CD14-positive monocyte (primary cell): ENCODE measurements at places on chromosomes 13 and 19.
A peak's percentile ranks its signal among the peaks of the same experiment; 100 is the strongest.

GRCh38 chr13:79538757-79539156 is 57.8 kb downstream of the NDFIP2 start:
- DNase-seq: no peak

DNA sequence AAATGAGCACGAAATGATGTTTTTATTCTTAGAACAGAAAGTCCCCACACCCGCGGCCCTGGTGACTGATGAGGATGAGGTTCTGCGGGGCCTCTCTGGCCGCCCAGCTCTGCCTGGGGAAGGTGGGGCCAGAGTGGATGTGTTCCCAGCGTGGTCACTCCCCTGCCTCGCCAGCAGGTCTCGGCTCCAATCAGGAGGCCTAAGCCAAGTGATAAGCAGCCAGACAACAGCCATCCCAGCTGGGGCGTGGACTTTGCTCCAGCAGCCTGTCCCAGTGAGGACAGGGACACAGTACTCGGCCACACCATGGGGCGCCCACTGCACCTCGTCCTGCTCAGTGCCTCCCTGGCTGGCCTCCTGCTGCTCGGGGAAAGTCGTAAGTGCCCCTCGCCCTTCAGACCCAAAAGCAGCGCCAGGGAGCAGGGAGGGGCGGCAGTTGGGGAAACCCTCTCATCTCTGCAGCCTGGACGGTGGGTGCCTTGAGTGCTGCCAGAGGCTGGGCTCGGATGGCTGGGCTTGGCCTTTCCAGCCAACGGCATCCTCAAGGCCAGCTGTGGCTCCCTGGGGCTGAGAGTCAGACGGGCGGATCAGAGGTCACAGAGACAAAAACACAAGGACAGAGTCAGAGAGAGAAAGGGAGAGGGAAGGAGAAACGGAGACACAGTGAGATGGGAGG is at the start of gene F10:
F10 (plus strand) TSS at position 250 of the 676 bp plus-strand sequence; CDS start at position 307, 57 bp downstream.
- no peak for DNase-seq

GRCh38 chr19:45781214-45782161 is 802 bp downstream of the DMPK start:
- no peak for DNase-seq

DNA sequence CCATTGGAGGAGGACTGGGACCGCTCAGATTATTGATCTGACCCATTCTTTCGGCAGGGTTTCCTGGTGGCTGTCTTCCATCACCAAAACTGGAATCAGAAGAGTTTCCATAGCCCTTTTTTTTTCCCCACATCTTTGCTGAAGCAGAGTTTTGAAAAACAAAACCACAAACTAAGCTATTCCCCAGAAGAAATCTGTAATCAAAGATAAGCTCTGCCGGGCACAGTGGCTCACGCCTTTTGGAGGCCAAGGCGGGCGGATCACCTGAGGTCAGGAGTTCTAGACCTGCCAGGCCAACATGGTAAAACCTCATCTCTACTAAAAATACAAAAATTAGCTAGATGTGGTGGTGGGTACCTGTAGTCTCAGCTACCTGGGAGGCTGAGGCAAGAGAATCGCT is 4.2 kb upstream of the ICAM1 start:
- no peak for DNase-seq

DNA sequence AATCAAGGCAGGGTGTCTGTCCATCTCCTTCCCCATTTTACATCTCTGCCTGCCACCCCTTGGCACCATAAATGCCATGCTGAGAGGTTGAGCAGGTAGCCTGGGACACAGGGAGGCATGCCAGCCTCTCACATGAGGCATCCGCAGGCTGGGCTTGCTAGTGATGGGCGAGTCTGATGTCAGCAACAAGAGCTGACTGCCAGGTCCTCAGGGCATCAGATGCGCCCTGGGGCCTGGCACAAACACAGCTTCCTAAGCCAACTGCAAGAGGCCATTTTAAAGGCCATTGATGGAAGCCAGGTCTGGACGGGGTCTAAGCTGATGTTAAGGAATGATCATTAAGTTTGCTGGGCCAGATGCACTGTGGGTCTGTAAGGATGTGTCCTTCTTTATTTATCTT is 34.6 kb downstream of the MYH14 start:
- DNase-seq: no peak

- DNase-seq: no peak
These were observed 2.4 kb downstream of the HPN start for GRCh38 chr19:35043906-35044305.

GRCh38 chr13:24284889-24285565 is 24.4 kb upstream of the C1QTNF9 start:
- no peak for DNase-seq

- no peak for DNase-seq
These were observed 18.8 kb downstream of the SMG9 start for GRCh38 chr19:43735957-43736356.

- DNase-seq: no peak
These were observed 3.1 kb downstream of the SPC24 start for GRCh38 chr19:11152318-11153062.

- no peak for DNase-seq
These were observed 125.9 kb downstream of the MIPEP start for GRCh38 chr13:23763318-23763717.

DNA sequence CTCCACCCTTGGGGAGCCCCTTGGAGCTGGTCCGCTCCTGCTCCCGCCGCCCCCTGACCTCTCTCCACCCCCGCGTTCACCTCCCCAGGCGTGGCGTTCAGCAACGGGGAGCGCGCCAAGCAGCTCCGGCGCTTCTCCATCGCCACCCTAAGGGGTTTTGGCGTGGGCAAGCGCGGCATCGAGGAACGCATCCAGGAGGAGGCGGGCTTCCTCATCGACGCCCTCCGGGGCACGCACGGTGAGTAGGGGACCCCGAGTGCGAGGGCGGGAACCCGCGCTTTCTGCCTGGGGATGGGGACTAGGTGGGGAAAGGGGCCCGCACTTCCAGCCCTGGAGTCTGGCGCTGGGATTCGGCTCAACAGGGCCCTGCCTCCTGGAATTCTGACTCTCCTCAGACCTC is 1.7 kb downstream of the CYP2A13 start:
- no peak for DNase-seq

DNA sequence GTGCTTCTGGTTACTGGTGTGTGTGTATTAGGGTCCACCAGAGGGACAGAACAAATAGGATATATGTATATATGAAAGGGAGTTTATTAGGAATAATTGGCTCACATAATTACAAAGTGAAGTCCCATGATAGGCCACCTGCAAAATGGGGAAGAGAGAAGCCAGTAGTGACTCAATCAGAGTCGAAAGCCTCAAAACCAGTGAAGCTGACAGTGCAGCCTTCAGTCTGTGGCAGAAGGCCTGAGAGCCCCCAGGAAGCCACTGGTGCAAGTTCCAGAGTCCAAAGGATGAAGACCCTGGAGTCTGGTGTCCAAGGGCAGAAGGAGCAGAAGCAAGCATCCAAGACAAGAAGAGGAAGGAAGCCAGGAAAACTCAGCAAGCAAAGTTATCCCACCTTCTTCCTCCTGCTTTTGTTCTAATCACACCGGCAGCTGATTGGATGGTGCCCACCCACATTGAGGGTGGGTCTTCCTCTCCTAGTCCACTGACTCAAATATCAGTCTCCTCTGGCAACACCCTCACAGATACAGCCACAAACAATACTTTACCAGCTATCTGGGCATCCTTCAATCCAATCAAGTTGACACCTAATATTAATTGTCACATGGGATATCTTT is 21.7 kb upstream of the SCEL start:
- DNase-seq: no peak

GRCh38 chr19:38304866-38305429 is 897 bp downstream of the C19orf33 start:
- no peak for DNase-seq

DNA sequence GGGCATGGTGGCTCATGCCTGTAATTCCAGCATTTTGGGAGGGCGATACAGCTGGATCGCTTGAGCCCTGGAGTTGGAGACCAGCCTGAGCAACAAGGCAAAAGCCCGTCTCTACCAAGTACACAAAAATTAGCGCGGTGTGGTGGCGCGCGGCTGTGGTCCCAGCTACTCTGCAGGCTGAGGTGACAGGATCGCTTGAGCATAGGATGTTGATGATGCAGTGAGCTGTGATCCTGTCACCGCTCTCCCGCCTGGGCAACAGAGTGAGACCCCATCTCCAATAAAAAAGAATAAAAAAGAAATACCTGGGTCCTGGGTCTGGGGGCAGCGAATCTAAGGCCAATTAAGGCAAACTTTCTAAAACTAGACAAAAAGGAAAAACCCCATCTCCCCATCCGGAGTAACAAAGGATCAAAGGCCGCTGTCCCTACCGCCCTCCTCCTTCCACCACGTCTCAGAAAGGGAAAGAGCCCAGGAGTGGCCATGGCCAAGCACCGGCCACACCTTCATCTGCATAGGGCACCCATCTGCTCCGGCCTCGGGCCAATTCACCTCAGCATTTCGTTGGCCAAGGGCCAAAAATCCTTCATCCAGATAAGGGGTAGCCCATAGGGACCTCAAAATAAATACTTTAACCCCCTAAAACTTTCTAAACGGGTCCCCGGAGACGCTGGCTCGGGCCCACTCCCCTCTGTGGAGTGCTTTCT is 851 bp downstream of the ZNF320 start:
- DNase-seq: no peak

DNA sequence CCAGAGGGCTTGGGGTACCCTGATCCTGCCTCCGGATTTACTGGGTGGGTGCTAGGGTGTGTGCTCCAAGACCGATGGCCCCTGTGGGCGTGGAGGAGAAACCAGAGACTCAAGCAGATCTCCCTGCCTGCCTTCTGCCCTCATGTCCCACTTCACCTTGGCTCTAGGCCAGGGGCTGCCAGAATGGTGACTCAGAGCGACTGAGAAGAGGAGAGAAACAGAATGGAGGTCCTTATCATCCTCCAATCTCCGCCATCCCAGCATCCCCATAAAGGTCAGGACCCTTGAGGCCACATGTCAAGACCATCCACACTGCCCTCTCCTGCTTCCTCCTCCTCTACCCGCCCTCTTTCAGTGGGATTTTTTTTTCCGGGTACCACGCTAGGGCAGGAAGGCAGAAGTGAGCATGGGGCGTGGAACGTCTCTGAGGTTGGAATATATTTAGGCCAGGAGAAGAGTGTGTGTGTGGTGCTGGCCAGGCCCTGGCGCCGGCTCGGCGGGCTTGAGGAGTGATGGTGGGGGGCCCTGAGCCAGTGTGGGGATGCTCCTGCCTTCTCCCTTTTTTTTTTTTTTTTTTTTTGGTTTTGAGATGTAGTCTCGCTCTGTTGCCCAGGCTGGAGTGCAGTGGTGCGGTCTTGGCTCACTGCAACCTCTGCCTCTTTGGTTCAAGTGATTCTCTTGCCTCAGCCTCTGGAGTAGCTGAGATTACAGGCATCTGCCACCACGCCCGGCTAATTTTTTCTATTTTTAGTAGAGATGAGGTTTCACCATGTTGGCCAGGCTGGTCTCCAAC is 22.3 kb downstream of the IER2 start:
- peak; percentile 78 for DNase-seq

DNA sequence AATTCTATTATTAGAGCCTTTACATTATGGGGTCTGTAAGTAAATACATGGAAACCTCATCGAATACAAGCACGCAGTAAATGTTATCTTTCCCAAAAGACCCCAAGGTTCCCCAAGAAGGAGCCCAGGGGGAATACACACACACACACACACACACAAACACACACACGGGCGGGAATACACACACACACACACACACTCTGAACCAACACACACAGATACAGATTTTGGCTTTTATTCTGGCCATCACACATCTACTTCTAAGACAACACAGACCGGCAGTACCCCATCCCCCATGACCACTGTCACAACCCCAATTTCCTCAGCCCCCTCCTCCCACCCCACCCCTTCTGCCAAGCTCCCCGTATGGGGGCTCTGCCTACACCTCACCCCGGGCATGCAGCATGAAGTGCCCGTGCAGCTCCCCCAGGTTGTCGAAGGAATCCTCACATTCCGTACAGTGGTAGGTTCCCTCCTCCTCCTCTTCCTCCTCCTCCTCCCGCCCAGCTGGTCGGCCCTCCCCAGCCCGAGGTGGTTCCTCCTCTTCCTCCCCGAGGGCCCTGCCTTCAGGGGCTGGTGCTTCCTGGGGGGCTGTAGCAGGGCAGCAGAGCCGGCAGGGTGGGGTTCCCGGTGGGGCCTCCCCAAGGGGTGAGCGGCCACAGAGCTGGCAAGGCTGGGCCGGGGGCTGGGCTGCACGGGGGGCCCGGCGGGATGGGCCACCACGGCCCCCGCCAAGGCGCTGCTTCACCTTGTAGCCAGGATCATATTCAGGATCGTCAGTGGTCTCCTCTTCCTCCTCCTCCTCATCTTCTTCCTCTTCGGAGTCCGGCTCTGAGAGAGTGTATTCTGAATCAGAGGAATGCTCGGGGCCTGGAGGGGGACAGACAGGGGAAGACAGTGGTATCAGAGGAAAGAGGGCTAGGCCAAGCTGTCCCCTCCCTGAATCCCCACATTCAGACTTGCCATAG is 4.4 kb upstream of the SRRM5 start:
- no peak for DNase-seq

DNA sequence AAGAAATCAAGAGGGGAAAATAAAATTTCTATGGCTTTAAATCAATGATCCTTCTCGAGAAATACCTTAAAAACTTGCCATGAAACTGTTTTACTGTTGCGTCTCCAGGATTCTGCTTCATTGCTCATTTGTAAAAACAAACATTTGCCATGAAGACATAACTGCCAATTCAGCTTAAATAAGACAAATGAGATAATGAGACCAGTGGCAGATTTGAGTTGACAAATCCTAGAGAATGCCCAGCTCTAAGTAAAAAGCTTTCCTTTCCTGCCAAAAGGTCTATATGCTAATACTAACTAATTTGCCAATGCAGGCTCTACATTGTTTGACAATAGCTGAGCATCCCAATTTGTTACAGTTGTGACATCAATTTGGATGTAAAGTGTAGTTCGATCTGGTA is 400.5 kb upstream of the PCDH9 start:
- no peak for DNase-seq

GRCh38 chr19:18772620-18773587 is 18.2 kb downstream of the COMP start:
- no peak for DNase-seq

- peak; percentile 16 for DNase-seq
These were observed 1.2 kb downstream of the NUDT15 start for GRCh38 chr13:48038761-48039160.

- DNase-seq: no peak
These were observed 481.4 kb downstream of the SUCLA2 start for GRCh38 chr13:47519626-47520025.

- DNase-seq: no peak
These were observed 5.3 kb upstream of the GSK3A start for GRCh38 chr19:42247640-42248199.

GRCh38 chr19:34707661-34708060 is 26.4 kb upstream of the ZNF181 start:
- DNase-seq: no peak

- no peak for DNase-seq
These were observed 19.3 kb downstream of the DPF1 start for GRCh38 chr19:38204728-38205127.
